ELR (cell line): ENCODE measurements at places on chromosomes 7 and 10.

DNA sequence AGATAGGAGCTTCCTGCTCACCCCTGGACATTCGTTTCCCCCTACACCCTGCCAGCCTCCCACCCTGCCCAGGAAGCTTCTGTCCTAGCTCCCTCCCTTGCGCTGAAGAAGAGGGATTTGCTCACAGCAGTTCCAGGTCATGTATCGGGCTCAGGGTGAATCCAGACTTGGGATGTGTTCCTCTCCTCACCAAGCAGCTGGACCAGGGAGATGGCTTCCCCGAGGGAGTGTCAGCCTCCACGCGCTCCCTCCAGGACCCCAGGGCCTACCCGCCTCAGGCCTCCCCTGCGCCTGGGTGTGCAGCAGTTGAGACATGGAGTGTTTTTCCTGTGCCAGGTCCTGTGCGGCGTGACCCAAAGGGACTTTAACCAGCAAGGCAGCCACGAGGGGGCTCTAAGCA is 435.6 kb upstream of the FOXK1 start:
- no peak for DNase-seq

DNA sequence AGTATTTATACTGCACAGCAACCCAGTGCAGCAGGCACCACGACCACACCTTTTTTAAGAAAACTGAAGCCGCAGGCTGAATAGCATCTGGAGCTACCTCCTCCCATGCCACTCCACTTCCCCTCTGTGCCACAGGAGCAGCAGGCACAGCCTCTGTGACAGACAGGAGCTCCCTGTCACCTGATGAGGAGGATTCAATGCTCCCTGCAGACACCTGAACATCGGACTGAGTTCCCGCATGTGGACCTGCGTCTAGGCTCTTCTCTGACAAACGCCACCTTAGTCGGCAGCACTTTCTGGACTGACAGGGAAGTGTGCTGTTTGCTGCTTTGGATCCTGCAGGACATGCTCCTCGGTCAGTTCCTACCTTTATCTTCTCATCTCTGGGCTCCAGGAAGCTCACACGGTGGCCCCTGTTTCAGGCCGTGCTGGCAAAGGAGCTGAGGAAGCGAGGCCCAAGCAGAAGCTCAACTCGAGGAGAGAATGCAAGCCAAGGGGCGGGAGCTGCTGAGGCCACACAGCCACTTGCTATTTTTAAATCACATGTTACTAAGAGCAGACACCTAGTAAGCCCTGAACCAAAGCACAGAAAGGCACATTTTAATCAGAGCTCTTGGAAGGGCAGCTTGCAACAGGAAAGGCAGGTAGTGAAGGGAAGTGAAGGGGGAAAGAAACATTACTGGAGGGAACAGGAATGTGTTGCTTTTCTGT is 56.6 kb downstream of the VOPP1 start:
- no peak for DNase-seq

DNA sequence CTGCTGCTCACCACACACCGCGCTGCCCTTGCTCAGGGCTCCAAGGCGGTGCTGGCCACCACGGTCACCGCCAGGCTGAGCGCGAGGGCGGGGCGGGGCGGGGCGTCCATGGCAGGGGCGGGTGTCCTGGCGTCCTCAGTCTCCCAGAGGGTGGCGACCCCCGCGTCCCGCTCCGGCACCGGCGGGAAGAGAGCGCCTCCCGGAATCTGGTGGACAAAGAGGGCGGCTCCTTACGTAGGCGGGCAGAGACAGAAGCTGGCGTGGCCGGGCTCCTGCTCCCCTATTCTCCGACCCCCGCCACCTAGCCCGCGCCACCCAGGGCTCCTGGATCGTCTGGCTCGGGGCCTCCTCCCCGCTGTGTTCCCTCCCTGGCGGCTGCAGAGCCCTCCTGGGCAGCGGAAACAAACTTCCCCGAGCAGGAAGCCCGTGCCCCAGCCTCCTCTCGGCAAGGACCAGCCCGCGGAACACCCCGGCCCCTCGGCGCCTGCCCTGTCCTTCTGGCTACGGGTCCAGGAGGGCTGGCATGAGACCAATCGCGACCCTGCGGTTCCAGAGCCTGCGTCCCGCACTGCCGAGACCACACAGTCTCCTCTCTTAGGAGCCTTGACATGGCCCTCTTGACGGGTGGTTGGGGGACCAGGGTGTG is 133.8 kb upstream of the ZNF92 start:
- DNase-seq: peak; percentile 4

- DNase-seq: peak; percentile 58
These were observed 214.4 kb upstream of the KIAA1217 start for GRCh38 chr10:23994459-23995046.

DNA sequence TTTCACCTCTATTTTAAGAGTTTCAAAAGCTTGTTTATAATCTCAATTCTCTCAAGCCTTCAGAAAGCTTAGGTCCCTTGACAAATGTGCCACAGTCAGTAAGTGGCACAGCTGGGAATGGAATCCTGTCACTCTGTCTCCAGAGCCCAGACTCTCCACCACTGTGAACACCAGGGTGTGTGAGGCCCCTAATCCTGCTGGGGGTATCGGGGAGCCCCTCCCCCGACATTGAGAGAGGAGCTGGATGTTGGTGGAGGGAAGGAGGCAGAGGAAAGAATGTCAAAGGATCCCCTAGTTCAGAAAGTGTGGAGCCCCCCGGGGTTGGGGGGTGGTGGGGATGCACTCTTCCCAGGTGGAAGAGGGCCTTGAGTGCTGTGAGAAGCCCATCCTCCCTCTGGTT is 133.8 kb upstream of the YAE1 start:
- no peak for DNase-seq

- DNase-seq: peak; percentile 49
These were observed 62.6 kb downstream of the DOCK4 start for GRCh38 chr7:112143582-112143981.

- DNase-seq: no peak
These were observed 29.5 kb downstream of the RAB11FIP2 start for GRCh38 chr10:118017071-118017740.

- DNase-seq: no peak
These were observed 201.7 kb upstream of the KLF14 start for GRCh38 chr7:130935564-130936157.

DNA sequence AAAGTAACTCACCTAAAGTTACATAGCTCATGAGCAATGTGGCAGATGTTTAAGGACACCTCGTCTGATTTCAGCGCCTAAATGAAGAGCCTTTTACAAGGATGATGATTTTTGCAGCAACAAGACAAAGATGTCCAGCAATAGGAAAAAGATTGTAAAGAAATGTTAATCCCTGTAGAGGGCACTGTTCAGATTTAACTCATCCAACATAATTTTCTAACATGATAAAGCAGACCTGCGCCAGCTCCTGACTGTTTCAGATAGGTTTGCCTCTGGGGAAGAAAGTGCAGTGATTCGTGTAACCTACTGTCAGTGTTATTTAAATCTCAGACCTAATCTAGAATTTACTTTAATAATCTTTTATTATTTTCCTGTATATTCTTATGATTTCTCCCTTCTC is 595.2 kb downstream of the AUTS2 start:
- peak; percentile 8 for DNase-seq

DNA sequence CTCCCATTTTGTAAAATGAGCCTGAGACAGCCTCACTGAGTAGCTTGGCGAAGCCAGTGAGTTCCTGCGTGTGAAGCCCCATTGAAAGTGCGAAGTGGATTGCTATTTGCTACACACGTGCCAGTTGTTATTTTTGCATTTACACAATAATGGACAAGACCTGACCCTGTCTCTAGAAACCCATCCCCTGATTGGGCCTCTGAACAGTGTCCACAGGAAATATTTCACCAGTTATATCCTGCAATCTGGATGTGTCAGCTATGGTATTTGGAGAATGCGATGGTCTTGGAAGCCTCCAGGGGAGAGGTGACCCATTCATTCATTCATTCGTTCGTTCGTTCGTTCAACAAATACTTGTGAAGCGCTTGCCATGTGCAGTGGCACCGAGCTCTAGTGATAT is 37.1 kb downstream of the COL13A1 start:
- peak; percentile 91 for DNase-seq

DNA sequence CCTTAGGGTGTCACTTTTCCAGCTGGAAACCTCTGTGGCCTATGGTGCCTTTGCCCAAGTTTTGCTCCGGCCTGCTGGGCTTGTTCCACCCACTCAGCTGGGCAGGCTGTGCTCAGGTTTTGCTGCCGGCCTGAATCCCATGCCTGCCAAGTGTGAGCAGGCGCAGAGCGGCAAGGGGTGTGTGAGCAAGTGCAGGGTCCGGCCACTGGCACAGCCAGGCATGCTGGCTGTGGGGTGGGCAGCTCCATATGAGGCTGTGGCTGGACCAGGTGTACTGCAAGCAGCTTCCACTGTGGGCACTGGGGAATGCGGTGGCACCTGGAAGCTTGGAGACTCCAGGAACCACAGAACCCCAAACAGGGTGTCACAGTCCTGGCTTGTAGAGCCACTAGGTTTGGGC is 92.1 kb downstream of the AUTS2 start:
- DNase-seq: no peak

GRCh38 chr10:66273966-66274519 is 651.8 kb upstream of the LRRTM3 start:
- peak; percentile 12 for DNase-seq

- no peak for DNase-seq
These were observed 16.0 kb upstream of the ZNF273 start for GRCh38 chr7:64886956-64887545.

GRCh38 chr7:123729218-123729578 is 19.6 kb downstream of the WASL start:
- DNase-seq: no peak

GRCh38 chr7:47552621-47553020 is 29.3 kb downstream of the TNS3 start:
- peak; percentile 67 for DNase-seq

GRCh38 chr10:89773081-89773480 is 71.7 kb downstream of the KIF20B start:
- peak; percentile 33 for DNase-seq

DNA sequence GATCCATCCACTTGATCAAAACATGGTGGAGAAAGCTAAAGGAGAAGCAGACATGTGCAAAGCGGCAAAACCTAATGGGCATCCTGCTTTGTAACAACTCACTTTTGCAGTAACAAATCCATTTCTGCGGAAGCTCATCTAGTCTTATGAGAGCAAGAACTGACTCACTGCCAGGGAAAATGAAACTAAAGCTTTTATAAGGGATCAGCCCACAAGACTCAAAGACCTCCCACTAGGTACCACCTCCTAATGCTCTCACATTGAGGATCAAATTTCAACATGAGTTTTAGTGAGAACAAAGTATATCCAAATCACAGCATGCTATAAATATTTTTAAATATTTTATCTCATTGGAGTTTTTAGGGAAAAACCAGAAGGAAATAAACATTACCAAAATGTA is 120.1 kb upstream of the GNAI1 start:
- peak; percentile 76 for DNase-seq

- no peak for DNase-seq
These were observed 36.8 kb downstream of the CUX1 start for GRCh38 chr7:101854084-101854865.

GRCh38 chr7:100693312-100694097 is 545 bp downstream of the GIGYF1 start:
- peak; percentile 34 for DNase-seq
